ENCODE measurements at places on chromosomes 12 and 14. TPM values are rescaled to one million over a fixed set of nuclear protein-coding genes. Genes with fewer than 3 reads are reported as not detected.

Gene DPPA3
- polyA plus RNA-seq, result not detected

Gene SAMD15
- 0.41 TPM for polyA plus RNA-seq

Gene SLC6A13
- polyA plus RNA-seq, result 0.10 TPM

Gene TM9SF1
- 10.0 TPM for polyA plus RNA-seq

Gene KIF26A
- 1.8 TPM for polyA plus RNA-seq

Gene HOXC4
- 3.3 TPM for polyA plus RNA-seq

Gene PZP
- polyA plus RNA-seq, result 0.04 TPM

Gene GLIPR1L1
- not detected for polyA plus RNA-seq
